ENCODE measurements at places on chromosomes 2 and 18.

- DNase-seq = no peak
Observed at GRCh38 chr2:58535182-58535581, 294.1 kb upstream of the FANCL start.

GRCh38 chr2:55604027-55604565, 13.3 kb downstream of the PPP4R3B start:
- DNase-seq = no peak

- DNase-seq = no peak
Observed at GRCh38 chr2:101197215-101197745, 46.1 kb upstream of the TBC1D8 start.

GRCh38 chr18:41789001-41789400, 166.0 kb upstream of the PIK3C3 start:
- no peak for DNase-seq

GRCh38 chr18:32712860-32713259, 60.0 kb downstream of the KLHL14 start:
- no peak for DNase-seq

- DNase-seq = no peak
Observed at GRCh38 chr2:68917034-68917718, 35.5 kb downstream of the GKN2 start.

GRCh38 chr2:152537081-152537651, 180.1 kb downstream of the PRPF40A start:
- DNase-seq = no peak

GRCh38 chr2:217878915-217879590, 123.7 kb downstream of the TNS1 start:
- no peak for DNase-seq

DNA sequence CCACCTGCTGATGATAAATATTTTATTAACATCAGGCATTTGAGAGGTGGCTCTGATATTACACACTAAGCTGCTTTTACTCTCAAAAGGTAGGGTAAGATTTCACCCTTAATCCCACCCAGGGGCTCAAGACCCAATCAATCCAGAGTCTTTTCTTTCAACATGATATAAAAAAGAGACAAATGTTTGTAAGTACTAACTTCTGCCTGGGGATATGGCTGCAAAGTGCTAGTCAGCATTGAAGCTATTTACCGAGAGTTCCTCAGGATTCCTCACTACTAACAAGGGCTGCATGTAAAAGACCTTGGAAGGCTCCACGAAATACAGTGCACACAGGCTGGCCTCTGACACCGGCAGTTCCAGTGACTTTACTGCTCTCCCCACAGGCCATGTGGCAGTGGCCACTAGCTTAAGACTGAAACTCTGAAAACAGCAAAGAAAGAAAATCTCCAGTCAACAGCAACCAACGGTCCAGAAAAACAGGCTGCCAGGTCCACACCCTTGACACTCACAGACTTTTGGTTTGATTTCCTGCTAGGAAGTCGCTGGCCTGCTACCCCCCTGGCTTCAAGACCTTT, 11.2 kb downstream of the MREG start:
- DNase-seq = no peak

GRCh38 chr18:46048641-46049040, 23.4 kb downstream of the PSTPIP2 start:
- DNase-seq = no peak

- DNase-seq = no peak
Observed at GRCh38 chr18:10663750-10664149, 137.9 kb downstream of the NAPG start.

DNA sequence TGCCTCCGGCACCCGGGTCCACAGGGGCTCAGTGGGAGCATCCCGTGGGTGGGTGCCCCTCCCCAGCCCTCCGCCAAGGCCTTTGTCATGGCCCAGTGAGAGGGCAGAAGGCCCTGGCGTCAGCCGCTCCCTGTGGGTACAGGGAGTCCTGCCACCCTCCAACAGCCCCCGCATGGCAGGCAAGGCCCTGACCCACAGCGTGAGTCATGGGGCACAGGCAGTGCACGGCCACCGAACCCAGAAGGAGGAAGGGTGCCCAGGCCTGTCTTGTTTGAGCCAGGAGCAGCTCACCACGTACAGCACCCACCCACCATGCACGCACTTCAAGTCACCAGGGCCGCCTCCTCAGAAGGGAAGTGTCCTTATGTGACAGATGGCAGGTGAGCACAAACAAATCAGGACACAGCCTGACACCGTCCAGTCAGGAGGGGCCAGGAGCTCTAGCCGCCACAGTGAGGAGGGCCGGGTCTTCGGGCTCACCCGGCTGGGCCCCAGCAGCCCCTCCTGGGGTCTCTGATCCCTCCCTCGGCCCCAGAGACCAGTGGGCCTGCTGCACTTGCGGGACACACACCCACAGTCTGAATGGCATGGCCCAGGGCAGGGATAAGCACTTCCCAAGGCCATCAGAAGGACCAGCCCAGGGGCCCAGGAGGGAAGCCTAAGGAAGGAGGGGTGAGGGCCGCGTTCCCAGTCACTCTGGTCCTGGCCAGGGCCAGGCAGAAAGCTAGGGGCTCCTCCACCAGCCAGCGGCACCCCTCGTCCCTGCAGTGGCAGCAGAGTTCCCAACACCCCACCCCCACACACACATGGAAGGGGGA, 25.8 kb downstream of the BIN1 start:
- DNase-seq = no peak

DNA sequence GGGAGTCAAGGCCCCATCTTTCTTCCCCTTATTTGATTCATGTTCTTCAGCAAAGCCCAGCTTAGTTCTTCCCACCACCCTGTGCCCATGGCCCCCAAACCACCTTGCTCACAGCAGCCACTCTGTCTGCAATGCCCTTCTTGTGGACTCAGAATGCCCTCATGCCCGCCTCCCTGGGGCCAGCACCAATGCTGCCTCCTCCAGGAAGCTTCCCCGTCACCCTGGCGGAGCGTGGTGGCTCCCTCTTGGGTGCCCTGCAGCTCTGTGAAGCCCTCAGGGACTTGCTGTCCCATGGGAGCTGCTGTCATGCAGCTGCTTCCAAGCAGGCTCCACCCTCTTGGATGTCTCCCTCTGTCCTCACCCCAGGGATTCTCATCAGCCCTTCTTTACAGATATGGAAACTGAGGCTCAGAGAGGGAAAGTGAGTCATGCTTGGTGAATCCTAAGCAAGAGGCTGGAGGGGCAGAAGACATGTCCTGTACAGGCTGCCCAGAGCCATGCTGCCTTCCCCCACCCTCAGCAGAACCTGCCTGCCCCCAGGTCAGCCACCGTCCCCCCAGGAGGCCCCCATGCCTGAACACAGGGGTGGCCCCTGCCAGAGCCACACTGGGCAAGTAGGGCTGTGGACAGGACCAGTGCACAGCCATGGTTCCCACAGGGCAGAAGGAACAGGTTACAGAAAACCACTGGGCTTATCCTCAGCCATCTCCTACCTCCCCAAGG, 11.8 kb upstream of the DUSP2 start:
- DNase-seq = no peak

- no peak for DNase-seq
Observed at GRCh38 chr2:236257136-236257535, 7.1 kb downstream of the ASB18 start.

GRCh38 chr2:99555404-99555803, 65.6 kb upstream of the REV1 start:
- no peak for DNase-seq

GRCh38 chr18:55236150-55236931, 277.1 kb upstream of the CCDC68 start:
- DNase-seq = peak; percentile 21

- no peak for DNase-seq
Observed at GRCh38 chr2:226352941-226353560, 446.6 kb downstream of the IRS1 start.

DNA sequence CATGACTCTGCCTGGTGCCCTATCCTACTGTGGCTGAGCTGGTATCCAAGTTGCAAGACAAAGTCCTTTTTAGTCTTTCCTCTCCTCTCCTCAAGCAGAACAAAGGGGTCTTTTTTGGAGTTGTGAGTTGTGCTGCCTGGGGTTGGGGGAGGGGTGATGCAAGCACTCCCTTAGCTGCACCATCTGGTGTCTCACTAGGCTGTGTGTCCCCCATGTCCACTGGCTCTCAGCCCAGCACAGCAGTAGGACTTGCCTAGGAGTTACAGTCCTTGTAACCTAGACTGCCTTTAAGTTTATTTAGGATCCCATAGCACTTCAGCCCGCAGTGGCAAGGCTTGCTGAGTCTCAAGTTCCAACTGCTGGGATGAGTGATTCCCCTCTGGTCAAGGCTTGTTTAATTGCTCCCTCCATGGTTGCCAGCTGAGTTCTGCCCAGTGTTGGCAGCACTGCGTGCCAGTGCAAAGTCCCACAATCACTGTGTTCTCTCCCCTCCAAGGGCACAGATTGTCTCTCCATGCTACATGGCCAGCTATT, 13.2 kb upstream of the ILKAP start:
- DNase-seq = no peak

- DNase-seq = peak; percentile 74
Observed at GRCh38 chr18:23377669-23378301, 75.3 kb upstream of the RIOK3 start.

DNA sequence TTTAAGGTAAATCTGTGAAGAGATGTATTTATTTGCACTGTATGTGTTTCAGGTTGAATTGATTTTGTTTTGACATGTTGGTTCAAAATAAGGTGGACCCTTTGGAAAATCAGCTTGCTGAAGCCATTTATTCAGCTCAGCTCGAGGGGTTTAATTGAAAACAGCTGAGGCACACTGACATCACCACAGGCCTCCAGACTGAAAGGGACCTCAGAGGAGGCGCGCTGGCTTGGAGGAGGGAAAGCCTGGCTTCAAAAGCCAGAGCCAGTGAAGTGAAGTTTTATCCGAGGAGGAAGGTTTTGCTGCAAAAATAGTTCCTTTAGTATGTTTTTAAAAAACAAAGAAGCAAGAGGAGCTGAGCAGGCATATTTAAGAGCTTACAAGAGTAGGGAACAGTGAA, 26.9 kb upstream of the DNMT3A start:
- DNase-seq = no peak

DNA sequence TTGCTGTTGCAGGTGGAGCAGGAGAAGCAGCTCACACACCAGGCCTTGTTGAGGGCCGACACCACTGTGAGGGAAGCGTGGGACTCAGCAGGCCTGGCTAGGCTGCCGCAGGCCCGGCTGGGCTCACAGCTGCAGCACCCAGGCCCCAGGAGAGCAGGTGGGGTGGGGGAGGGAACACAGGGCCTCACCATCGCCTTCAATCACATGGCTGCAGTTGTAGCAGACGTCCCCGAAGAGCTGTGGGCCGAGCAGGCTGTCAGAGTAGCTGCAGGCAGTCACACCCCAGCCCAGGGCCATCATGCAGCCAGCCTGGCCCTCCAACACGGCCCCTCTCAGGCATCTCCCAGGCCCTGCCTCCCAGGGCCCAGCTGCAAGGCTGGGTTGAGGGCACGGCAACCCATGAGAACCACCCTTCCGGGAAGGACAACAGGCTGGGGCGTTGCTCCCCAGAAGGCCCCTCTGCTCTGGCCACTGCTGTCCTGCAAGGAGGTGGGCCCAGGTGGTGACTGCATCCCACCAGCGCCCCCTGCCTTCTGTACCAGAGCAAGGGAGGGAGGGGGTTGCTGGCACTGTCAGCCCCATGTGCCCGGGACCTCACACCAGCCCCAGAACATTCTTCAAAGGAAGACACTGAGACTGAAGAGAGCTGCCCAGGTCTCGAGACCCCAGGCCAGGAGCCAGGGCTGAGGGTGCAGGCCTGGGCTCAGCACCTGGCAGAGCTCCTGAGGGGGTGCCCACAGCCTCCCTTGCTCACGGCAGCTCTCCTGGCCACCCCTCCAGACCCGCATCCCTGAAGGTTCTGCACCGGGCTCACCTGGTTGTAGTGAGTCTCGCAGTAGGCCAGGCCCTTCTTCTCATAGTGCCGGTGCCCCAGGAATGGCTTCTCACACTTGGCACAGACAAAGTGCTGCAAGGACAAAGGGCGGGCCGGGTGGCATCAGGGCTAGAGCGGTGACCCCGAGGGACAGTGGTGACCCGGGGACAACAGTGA, 5.6 kb upstream of the GPR17 start:
- DNase-seq = peak; percentile 14

DNA sequence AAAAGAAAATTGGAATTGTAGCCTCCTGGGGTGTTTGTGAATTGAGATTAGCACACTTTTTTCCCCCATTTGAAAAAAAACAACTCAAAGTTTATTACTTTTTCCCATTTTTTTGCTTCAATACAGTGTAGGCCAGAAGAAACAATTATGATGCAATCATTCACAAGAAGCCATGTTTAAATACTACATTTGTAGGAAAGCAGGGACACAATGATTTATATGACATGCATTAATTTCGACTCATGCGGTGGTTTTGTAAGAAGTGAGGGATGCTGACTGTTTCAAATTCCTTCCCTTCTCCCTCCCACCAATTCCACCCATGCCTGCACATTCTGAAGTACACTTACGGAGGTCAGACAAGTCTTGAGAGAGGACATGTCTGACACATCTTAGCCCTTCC, 774.2 kb upstream of the FSHR start:
- no peak for DNase-seq

DNA sequence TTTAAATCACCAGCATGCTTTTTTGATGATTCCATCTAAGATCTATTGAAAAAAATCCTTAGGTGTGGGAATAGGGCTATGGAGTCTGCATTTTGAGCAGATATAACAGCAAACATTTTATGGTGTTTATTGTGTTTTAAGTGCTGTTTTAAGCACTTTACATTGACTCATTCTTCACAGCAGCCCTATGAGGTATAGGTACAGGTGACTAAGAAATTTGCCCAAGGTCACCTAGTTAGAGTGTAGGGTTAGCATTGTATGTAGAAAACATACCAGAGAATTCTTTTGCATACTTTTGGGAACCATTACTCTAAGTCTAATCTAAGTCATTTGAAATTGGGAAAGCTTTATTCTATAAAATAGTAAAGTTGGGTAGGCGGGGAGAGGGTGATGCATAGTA, 31.3 kb downstream of the PPM1B start:
- DNase-seq = no peak

GRCh38 chr2:18871430-18871829, 282.1 kb upstream of the NT5C1B start:
- DNase-seq = no peak

DNA sequence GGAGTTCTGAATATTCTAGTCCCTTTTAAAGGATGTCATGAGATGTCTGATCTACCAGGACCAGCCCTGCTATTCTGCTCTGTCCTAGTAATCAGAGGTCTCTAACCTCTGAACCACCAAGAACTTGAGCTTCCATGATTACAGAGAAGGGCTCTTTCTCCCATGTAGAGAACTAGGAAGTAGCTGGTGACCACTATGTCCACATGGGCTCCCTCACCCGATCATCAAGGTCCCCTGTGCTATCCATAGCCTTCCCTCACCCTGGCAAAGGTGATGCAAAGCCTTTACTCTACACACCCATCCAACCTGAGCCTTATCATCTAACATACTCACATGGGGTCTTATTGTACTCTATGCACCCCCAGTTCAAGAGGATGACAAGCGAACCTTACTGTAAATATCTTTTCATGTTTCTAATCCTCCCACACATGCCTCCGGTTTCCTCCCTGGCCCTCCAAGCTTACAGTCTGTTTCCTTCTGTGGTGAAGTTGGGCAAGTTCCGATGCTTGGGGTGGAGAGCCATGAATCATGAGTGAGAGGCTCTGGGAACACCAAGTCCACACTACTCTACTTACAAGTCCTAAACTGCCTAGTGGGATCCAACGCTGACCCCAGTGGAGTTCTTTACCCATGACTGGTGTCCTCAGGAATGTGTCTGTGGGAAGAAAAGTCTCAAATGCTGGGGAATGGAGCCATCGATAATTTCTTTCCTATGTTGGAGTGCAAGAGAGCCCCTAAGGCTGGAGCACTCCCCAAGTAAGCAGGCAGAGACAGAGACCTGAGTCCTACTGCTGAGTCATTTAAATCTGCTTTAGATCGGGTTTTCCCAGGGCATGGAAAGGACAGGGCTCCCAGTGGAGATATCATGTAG, 73.3 kb upstream of the KLF7 start:
- peak; percentile 48 for DNase-seq

GRCh38 chr2:106344302-106344701, 123.9 kb downstream of the RGPD3 start:
- no peak for DNase-seq
